ENCODE measurements at places on chromosomes 4 and X.

DNA sequence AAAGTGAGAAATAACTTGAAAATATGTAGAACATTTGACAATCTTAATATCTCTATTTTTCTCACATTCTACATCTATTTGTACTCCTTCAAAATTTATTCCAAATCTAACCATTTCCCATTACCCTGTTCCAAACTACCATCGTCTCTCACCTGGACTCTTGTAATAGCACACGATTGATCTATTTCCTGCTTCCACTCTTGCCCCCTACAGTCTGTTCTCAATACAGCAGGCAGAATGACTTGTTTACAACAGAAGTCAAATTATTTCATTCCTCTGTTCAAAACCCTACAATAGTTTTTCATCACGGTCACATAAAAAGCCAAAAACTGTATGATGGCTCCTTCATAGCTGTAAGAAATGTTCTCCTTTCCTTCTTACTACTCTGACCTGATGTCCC lies 21.1 kb upstream of the LUZP4 start:
- DNase-seq = no peak

- no peak for DNase-seq
Observed at GRCh38 chr4:123853651-123854050, 457.1 kb downstream of the SPRY1 start.

DNA sequence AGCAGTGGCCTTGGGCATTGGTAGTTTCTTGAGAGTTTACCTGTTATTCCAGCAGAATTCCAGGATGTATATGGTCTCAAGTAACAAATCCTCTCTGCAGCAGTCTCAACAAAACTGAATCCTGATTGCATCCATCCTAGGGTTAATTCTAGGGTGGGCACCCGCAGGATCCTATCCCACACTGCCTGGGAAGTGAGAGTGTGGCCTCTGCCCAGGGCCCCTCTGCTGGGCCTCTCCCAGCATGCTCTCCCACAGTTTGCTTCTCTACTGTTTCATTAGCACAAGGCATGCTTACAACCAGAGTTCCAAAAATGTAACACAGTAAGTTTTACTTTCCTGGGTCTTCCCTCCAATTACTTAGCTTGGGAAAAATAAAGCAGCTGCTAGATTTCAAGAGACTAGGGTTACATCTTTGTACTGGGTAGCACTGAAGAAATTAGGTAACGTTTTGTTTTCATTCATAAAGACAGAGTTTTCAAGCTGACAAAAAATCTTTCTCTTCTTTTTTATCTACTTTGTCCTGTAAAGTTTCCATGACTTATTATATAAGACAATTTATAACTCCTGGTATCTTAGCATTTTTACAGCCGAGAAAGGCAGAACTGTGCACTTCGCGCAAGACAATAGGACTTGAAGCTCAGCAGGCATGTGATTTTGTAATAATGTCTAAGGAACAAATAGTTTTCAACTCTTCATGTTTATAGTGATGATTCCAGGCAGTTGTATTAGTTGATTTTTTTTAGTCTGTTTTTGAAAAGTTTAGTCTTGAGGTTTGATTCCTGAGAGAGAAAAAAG lies 131.2 kb upstream of the PCDH18 start:
- no peak for DNase-seq

DNA sequence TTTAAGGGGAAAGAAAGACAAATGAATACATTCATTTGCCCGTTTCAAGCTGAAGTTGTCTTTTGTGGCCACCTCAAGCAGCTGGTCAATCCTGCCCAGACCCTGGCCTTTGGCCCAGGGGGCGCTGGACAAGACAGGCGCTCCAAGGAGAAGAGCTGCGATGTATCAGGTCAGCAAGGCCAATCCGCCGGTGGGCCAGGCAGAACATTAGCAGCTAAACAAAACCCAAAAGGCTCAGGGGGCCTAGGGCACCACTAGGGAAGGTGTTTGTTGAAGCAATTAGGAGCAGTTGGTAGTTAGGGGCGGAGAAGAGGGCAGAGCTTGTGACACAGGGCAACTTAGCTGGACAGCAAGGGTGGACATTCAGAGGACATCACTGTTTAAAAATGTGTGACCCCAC lies 60.8 kb upstream of the TMEM33 start:
- no peak for DNase-seq

- DNase-seq = no peak
Observed at GRCh38 chr4:174037049-174037448, 246.4 kb downstream of the FBXO8 start.

Measured in activated T-cell treated with anti-CD3 and anti-CD28 coated beads, Interleukin-2, amount 50 U/mL, for 1 hour (primary cell).